ENCODE measurements at places on chromosomes 2 and 18. TPM values are rescaled to one million over a fixed set of nuclear protein-coding genes. Genes with fewer than 3 reads are reported as not detected.

EIF5B gene
- total RNA-seq: 19.0 TPM

CCDC102B gene
- 10.4 TPM for total RNA-seq

IHH gene
- total RNA-seq: not detected

RAX gene
- total RNA-seq: not detected

G6PC2 gene
- not detected for total RNA-seq

TNS1 gene
- 147 TPM for total RNA-seq

TMEM163 gene
- not detected for total RNA-seq

TMEM200C gene
- not detected for total RNA-seq

Data from fibroblast of villous mesenchyme (primary cell).